ENCODE measurements at places on chromosomes 3 and 15.

DNA sequence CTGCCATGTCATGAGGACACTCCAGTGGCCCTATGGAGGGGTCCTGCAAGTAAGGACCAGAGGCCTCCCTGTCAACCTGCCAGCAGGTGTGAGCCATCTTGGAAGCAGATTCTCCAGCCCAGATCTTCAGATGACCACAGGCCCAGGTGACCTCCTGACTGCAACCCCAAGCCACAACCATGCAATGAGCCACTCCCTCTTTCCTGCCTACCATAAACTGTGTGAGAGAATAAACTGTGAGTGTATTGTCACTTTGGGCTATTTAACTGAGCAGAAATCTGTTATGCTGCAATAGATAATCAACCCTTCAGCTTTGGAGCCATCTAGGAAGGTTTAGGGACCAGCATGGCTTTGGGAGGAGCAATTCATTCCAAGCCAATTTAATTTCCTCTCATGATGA lies 367.9 kb downstream of the SHQ1 start:
- DNase-seq: no peak

DNA sequence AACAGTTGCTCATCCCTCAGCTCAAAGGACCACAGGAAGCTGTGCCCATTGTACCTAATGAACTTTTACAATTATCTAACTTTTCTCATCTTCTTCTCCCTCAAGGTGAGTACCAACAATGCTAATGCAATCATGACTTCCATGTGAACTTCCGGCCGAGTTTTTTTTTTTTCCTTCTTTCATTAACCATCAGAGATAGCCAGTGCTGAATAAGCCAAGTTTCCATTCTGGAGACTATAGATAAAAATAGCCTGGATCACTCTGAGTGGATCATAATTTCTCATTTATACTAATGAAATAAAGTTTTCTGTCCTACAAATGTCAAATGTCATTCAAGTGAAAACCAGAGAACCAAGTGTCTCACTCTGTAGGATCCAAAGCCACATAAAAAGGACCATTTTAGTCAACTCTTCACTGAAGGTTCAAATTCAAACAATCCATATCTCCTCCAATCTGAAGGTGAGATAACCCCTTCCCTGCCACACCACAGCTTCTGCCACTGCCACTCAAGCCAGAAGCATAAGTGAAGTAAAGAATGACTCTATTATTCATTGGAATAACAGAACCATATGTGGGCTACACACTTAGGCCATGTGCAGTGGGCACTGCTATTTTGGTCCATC lies 5.5 kb downstream of the SUMF1 start:
- DNase-seq: no peak

DNA sequence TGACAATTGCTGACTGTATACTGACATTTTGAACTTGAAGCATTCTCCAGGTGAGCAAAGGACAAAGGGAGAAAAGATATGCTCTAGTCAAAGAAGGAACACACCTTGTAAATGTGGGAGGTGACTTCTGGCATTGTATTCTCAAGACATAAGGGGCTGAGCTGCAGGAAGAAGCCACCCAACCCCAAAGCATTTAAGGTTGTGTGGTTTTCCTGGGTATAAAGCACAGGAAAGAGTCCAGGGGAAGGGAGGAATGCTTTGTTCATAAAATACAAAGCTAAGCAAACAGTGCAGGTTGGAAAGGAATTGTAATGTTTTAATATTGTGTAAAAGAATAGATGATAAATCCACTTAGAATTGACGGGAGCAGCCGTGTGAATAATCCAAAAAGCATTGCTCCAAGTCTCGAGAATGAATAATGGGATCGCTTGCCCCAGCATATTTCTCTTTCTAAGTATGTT lies 102.4 kb upstream of the LRIG1 start:
- DNase-seq: no peak

DNA sequence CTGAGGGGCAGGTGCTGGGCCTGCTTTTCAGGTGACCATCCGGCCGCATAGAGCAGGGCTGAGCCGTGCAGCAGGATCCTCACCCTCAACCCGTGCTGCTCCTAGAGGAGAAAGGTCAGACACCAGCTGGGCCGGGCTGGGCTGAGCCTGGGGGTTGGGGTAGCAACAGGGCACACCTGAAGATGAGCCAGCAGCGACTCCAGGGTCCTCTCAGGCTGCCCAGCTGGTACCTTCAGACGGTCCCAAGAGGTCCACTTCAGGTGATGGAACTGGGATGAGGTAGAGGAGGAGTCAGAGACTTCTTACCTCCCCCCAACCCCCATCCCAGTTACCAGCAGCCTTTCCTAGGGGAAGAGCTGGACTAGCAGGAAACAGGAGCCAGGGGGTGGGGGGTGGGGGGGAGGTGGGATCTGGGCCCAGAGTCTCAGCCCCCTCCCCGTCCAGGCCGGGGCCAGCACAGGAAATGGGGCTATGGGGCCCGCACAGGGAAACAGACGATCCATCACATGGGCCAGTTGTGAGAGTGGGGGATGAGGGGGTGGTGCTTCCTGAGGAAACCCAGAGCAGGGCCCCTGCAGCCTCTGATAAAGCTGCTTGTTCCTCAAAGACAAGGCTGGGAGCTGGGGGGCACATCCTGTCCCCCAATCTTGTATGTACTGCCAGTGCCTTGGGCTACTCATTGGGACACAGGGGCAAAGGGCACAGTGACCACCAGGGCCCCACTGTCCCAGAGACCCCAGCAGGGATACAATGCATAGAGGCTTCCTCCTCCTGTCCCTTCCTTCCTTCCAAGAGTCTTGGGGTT lies 3.0 kb downstream of the INKA1 start:
- no peak for DNase-seq

DNA sequence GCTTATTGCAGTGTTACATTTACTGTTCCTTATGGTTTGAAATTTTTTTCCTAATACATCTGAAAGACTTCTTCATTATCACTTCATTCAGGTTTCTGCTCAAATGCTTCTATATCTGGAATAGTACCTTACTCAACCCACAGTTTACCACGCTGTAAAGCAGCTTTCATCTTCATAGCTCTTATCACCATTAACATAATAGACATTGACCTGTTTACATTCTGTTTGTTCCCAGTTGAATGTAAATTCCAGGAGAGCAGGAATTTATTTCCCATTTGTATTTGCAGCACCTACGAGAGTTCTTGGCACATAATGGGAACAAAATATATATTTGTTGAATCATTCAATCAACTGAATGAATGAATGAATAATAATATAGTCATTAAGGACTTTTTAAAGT lies 844.6 kb upstream of the ROBO1 start:
- no peak for DNase-seq

DNA sequence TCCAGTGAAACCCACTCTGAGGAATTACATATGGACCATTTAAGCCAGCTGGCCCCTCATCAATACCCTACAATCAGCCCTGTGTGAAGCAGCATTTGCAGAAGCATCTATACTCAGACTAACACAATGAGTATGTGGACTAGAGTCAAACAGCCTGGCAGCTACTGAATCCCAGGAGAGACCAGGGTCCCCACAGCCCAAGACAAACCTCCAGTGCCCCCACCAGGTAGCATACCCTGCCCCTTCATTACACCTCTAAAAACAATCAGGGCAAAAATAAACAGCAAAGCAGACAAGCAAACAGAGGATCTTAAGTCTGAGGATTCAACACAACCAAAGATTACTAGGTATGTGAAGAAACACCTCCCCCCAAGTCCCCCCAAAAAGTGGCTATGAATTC lies 157.4 kb downstream of the LEKR1 start:
- no peak for DNase-seq

GRCh38 chr3:142563496-142563997 lies 15.0 kb downstream of the ATR start:
- DNase-seq: no peak

Measured in GOT3 (cell line).